ENCODE measurements at places on chromosomes 5 and 9.

DNA sequence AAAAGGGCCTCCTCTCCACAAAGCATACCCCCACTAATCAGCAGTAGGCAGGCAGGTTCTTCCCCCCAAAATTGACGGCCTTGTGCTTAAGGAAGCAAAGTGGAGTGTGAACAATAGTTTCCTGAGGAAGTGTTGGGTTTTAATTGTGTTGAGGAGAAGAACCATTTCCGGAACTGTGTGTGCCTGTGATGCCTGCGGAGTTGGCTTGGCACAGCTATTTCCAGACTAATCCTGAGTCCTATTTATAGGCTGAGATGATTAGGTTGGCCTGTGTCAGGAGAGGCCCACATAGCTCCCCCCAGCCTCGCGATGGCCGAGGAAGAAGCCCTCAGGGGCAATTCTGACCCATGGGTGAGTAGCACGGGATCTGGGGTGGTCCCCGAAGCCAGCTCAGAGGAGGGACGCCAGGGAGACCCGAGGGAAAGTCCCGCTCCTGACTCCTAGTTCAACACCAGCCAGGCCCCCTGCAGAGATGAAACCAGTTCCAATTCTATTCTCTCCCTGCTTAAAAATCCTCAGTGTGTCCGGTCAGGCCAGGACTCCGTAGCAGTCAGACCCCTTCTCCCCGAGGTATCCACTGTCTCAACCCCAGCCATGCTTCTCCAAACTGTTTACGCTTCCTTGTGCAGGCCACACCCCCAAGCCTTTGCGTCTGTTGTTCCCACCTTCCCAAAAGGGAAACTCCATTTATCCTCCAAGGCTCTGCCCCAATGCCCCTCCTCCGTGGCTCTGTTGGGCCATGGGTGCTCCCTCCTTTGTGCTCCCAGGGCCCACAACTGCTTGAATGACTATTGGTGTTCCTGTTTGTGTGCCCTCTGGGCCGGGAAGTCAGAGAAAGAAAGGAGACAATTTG, 18.1 kb downstream of the GSN start:
- DNase-seq, result no peak

DNA sequence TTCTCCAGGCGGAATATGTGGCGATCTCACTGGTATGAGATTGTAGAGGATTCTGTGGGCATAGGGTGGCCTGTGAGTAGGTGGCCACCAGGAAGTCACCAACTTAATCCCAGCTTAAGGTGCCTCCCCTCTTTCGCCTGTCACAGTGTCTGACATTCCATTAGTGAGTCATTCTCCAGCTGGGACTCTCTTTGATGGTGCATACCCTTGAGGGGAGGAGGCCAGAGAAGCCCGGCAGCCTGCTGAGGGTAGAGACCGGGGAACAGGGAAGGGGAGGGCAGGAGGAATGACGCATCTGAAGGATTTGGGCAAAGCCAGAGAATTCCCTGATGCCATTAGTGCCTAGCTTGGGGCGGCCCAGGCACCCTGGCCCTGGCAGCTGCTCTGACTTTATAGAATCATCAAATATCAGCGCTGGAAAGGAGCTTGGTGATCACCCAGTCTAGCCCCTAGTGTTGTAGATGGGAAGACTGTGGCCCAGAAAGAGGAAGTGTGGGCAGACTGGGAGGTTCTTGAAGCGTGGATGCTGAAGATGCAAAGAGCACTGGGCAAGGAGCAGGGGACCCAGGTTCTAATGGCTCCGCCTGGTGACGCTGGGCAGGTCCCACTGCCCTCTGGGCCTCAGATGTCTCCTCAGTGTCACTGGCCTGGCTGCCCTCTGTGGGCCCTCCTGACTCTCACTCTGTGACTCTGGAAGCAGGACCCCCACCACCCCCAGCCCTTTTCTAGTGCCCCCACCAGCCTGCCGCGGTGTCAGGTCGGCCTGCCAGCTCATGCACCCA, 41.4 kb downstream of the DAB2IP start:
- peak; percentile 49 for DNase-seq

- peak; percentile 24 for DNase-seq
Measured at GRCh38 chr5:147576646-147577535, 67.0 kb upstream of the DPYSL3 start.

DNA sequence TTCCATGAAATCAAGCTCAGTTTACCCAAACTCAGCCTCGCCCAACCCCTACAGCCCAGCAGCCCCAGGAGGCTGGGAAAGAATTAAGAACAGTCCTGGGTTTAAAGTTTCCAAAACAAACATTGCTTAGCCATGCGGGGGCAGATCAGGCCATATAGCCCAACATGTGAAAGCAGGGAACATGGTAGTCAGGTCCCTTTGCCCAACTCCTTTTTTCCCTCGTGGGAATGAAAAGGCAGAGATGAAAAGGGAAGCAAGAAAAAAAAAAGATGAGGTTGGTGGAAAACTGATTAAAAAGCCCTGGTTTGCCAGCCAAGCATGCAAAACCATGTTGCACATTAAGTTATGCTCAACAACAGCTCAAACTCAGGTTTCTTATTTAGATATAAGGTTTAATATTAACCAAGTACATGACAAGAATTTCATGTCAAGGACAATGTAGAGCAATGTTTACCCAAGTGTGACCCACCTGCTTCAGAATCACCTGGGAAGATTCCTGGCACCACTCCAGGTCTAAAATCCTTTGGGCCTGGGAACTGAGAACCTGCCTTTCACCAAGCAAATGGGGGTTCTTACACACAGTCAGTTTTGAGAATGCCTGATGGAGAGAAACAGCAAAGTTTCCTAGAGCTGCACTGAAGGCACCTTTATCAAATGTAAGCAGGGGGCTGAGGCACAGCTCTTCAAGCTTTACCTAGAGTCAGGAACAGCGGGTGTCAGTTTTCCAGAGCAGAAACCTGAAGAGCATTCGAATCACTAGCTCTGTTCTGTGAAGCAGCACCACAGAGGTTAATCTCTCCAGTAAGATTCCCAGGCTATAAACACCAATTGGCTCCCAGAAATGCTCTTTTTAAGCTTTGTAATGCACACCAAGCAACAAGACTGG, 1.7 kb downstream of the FREM1 start:
- DNase-seq, result no peak

DNA sequence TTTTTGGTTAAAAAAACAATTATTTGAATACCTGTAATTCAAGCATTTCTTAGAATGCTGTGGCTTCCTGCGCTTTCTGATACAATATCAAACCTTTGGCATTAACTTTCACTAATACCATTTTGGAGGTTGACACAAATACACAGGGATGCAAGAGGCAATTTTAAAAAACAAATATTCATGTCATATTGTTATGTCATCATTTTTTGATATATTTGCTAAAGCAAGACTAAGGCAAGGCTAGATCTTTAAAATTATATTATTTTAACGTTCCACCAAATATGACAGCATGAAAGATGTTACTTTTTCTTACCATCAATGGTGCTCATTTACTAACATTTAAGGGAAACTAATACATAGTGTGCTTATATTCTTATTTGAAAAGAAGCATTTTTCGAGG, 93.4 kb upstream of the FSD1L start:
- no peak for DNase-seq

GRCh38 chr5:17364987-17365810, 132.8 kb upstream of the TAF11L2 start:
- no peak for DNase-seq

DNA sequence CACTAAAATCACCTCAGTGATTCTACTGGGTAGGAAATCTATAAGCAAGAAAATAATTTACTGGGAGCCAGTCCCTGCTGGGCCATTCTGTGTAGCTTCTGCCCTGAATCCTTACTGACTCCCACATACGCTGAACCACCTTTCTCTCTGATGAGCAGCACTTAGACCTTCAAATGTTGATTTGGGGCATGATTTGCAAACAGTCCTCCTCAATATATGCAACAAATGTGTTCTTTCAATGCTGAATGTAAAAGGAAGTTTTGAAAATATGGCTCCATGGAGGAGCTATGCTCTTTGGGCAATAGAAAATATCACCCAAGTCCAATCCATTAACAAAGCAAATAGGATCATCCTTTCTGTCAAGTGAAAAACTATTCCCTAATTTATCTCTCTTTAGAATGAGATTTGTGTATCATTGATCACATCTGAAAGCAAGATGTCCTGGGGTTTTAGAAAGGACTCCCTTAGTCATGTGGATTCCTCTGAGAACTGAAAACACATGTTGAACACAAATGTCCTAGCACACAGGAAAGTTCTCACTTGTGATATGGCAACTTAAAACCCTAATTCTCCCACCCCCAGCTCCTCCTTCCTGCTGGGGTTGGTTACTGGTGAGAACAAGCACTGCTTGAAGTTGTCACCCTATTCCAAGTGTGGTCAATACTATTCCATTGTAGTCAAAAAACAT, 8.9 kb upstream of the CER1 start:
- DNase-seq, result no peak

- no peak for DNase-seq
Measured at GRCh38 chr5:155898284-155898683, 428.7 kb upstream of the SGCD start.

GRCh38 chr9:9563817-9564216, 1049.0 kb downstream of the PTPRD start:
- DNase-seq, result no peak

DNA sequence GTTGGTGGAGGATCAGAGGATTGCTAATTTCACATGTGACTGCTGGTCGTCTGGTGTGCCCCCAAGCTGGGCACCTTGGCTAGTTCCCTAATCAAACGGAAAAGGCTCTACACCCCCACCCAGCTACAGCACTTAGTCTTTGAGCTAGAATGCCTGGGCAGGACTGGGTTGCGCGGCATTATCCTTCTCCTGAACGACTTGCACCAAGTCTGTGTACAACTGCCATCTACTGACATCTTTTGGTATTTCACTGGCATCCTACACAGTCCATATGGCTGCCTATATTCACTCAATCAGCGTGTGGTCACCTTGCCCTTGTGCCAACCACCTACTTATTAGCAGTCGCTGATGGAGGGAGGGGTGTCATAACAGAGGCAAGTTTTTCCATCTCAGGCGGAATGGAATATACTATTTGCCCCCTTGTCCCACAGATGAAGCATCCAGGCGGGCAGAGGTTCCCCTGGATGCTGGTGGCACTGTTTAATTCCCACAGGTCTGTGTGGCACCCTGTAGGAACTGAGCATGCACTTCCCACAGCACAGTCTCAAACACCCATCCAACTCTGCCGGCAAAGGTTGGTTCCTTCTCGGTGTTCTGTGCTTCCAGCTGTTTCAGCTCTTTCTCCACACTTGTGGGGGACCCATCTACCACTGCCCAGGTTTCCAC, 150.1 kb downstream of the OSTF1 start:
- DNase-seq, result peak; percentile 41

DNA sequence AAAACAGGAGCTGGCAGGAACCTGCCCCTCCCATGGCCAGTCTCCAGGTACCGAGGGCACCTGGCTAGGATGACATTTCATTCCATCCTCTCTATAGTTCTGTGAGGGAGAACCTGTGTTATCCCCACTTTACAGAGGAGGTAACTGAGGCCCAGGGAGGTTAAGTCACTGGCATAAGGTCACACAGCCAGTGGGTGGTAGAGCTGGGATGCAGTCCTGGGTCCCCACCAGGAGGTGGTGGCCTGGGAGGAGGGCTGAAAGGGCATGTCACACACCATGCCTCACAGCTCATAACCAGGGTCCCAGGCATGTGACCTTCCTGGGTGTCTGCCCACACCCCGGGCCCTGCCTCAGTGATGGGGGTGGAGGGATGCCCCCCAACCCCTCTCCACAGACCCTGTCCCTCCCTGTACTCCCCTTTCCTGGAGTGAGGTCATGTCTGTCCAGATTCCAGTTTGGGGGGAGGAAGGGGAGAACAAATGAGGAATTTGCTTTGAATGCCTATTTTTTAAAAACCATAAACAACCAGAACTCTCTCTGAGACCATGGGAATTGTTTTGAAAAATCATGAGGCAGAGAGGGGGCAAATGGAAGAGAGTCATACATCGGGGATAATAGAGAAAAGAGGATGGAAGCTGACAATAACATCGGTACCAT, 77.7 kb upstream of the STXBP1 start:
- no peak for DNase-seq

DNA sequence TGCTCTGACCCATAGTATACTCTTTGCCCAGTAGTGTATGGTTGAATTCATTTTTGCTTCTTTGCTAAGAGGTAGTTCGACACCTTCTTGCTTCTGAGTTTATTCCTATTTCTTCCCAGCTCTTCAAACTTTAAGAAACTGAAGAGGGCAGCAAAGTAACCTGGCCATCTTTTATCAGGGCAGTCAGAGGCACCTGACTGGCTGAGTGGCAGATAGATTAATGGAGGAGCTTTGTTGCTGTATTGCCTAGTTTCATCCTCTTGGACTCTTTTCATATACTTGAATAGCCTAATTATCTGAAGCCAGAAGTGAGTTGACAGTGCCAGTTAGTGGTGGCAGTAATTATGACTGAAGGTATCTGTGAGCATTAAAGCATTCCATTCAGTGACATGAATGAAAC, 82.5 kb downstream of the UHRF2 start:
- no peak for DNase-seq

GRCh38 chr9:27586304-27586703, 13.0 kb upstream of the C9orf72 start:
- DNase-seq, result no peak

DNA sequence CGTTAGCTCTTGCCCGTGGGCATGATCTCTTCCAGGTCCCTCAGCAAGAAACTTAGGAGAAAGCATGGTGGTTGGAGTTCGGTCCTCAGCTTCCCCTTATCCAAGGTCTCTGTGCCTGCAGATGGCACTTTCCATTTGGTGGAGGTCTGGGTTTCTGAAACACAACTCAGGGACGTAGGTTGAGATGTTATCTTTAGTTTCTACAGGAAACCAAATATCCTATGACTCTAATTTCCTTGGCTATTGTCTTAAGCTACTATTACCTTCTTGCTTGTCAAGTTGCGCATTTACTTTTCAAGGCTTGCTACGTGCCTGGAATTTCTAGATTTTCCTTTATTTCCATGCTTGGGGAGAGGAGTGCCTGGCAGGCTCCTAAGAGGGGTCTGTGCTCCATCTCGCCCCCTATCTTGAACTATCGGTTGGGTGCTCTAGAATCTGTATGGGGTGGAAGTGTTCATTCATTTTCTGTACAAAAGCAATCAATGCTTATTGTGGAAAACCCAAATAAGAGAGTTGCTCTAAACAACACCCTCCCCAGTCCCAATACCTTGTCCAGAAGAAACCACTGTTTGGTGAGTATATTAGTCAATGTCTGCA, 32.9 kb upstream of the KCNIP1 start:
- DNase-seq, result no peak

GRCh38 chr5:485113-485945, 38.9 kb downstream of the SLC9A3 start:
- no peak for DNase-seq

Measured in SW 1271 (cell line).